Fibroblast of skin of left quadriceps (primary cell): ENCODE measurements at places on chromosomes 16 and 17.
A peak's percentile ranks its signal among the peaks of the same experiment; 100 is the strongest.

DNA sequence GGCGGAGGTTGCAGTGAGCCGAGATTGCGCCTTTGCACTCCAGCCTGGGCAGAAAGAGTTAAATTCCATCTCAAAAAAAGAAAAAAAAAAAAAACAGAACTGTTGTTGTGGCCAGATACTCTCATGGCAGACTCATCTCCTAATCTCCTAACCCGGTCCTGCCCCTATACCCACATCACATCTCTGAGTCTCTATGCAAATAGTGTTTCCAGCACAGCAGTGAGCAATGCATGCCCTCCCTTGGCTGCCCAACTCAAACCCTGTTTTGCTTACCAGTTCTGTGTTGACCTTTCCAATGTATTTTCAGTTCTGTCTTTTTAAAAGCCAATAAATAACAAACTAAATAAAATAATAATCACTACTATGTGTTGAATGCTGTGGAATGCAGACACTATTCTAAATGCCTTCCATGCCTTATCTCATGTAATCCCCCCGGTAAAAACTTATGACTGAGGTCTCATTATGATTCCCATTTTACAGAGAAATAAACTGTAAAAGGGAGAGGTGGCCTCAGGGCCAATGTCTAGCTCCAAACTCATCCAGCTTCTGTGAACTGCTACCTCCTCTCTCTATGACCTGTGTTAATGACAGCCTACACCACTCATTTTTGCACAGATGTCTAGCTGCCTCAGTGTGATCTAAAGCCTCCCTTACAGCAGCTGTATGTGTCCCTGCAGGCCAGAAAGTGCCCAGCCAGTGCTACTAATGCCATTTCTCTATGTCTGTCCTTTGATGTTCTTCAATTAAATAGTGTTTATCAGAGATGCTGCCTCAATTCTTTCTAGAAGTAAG is 289.8 kb downstream of the HS3ST3B1 start:
- no peak for DNase-seq

DNA sequence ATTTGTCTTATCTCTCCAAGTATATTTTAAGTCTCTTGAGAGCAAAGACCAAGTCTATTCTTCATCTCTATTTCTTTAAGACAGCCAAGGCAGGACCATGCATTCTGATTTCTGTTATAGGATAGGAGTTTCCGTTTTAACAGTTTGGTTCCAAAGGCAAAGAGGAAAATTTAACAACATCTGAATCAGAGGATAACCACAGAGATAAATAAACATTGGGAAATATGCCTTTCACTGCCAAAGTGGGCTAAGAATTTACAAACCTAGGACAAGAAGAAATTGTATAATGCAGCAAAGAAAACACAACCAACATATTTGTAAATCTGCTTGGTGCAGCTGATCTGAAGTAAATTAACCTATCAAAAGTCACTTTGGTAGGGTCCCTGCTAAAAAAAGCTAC is 37.7 kb downstream of the USP32 start:
- DNase-seq, result peak; percentile 69

- DNase-seq, result no peak
Observed at GRCh38 chr17:58557981-58558380, 43.5 kb upstream of the MTMR4 start.

- peak; percentile 91 for DNase-seq
Observed at GRCh38 chr17:78879635-78880186, 23.3 kb downstream of the CEP295NL start.

GRCh38 chr17:59402760-59403159 is 71.3 kb downstream of the YPEL2 start:
- no peak for DNase-seq

DNA sequence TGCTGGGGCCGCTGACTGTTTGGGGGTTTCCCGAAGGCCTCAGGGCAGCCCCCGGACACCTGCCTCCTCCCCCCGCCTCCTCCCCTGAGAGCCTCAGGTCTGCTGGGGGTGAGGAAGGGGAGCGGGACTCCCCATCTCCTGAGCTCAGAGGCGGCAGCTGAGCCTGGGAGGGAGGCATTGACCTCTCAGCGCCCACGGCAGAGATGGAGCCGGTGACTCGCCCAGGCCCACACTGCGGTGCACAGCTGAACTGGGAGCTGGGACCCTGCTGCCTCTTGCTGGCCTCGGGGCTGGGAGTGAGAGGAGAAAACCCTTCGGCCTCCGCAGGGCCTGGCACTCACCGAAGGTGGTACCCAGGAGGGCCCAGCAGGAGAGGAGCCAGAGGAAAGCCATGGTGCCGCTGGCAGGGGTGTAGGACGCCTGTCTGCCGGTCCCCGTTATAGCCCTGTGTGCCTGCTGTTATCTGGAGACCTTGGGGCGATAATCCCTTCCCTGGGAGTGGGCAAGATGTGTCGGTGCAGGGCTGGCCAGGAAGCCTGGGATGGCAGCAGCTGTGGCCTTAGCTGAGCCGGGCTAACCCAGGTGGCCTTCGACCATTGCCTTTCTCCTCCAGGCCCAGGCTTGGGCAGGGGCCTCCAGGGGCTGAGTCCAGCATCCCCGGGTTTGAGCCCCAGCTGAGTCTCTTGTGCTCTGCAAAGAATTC is at the start of gene CTRB2:
TSS of gene CTRB2 (minus strand) at position 413 of the 703 bp plus-strand sequence. CDS start at position 393, 20 bp downstream.
- DNase-seq, result no peak

GRCh38 chr16:67279296-67280089 is at the start of gene PLEKHG4:
PLEKHG4 (plus strand) TSS chr16:67279532; CDS start chr16:67280045, 513 bp downstream.
- peak; percentile 50 for DNase-seq

DNA sequence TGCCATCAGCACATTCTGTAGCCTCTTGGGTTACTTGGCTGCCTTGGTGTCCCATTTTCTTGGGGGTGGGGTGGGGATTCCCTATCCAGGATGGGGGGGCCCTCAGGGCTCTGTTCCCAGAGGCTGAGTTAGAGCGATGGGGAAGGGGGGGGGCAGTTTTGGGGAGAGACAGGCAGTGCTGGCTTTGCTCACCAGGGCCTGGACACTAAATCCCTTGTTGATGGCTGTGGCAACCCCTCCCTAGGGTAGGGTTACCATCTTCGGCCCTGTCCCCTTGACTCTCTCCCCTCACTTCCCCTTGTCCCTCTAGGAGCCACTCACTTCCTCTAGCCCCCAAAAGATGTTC is 660 bp upstream of the ATP2A1 start:
- no peak for DNase-seq

DNA sequence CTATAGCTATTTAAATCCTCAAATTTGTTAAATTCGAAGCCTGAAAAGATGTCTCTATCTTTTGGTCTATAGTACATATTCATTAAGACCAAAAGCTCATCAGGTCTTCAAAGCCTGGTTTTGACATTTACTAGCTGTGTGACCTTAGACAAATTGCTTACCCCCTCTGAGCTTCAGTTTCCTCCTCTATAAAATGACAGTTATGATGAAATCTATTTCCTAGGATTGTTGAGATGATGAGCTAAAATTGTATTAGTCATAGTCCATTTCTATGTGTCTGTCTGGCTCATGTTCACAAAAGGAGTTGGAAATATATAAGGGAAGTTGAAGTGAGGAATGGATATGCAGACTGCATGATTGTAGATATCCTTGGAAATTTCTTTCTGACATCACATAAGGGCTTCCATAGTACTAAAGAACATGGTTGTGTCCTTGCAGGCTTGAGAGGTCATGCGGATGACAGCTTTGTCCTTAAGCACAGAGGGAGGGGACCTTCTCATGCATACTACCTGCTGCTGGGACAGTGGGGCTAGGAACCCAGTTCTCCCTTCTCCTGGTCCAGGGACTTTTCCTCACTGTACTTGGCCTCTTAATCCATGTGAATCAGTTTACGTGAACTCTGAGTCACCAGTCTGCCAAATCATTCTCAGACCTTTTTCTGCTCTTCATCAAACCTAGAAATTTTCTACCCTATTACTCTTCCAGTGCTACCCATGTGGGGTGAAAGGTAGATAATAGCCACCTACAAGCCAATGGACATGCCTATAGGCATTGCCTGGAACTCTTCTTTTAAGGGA is 487.5 kb upstream of the SALL1 start:
- no peak for DNase-seq

- DNase-seq, result no peak
Observed at GRCh38 chr17:62782730-62783270, 25.3 kb downstream of the MARCHF10 start.

- DNase-seq, result no peak
Observed at GRCh38 chr17:75488693-75489510, 26.4 kb downstream of the CASKIN2 start.

- peak; percentile 13 for DNase-seq
Observed at GRCh38 chr16:62190426-62190825, 154.2 kb upstream of the CDH8 start.

GRCh38 chr17:78748730-78749317 is 33.2 kb downstream of the CYTH1 start:
- DNase-seq, result no peak

DNA sequence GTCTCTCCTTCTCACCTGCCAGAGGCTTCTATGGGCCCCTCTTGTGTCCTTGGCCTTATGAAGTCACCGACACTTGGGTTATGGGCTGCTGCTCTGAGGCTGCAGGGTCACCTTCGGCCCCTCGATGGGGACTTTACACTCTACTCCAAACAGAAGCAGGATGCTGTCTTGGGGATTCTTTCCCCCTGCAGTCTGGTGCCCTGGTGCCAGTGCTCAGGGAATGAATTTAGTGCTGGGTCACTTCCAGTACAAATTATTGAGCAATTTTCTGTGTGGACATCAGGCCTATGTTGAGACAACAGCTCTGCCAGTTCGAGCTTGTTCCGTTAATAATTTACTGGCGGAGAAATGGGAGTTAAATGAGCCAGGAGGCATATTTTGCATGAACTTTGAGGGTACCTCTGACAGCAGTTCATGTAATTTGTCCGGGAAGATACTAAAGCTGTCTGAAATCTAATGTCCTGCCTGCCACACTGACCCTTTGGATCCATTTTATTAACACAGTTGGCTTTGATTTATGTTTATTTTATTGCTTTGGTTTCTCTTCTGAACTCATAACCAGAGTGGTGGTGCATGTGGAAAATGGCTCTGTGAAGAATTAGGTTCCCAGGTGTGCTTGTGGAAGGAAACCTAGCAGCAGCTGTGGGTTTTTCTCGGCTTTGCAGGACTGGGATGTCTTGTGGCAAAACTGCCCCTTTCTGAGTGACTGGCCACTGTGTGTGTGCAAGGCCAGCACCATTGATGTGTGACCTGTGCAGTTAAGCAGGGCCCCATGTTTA is 34.1 kb upstream of the DHX8 start:
- DNase-seq, result no peak

- DNase-seq, result no peak
Observed at GRCh38 chr16:10817963-10818941, at the start of gene TVP23A. TVP23A (minus strand) TSS chr16:10818794; CDS start chr16:10818493, 301 bp downstream.

- no peak for DNase-seq
Observed at GRCh38 chr17:37446027-37446426, 39.3 kb downstream of the TADA2A start.

- DNase-seq, result no peak
Observed at GRCh38 chr17:76969598-76970172, 101.5 kb downstream of the MGAT5B start.

- DNase-seq, result no peak
Observed at GRCh38 chr17:33964344-33964979, 290.6 kb upstream of the CCL2 start.

DNA sequence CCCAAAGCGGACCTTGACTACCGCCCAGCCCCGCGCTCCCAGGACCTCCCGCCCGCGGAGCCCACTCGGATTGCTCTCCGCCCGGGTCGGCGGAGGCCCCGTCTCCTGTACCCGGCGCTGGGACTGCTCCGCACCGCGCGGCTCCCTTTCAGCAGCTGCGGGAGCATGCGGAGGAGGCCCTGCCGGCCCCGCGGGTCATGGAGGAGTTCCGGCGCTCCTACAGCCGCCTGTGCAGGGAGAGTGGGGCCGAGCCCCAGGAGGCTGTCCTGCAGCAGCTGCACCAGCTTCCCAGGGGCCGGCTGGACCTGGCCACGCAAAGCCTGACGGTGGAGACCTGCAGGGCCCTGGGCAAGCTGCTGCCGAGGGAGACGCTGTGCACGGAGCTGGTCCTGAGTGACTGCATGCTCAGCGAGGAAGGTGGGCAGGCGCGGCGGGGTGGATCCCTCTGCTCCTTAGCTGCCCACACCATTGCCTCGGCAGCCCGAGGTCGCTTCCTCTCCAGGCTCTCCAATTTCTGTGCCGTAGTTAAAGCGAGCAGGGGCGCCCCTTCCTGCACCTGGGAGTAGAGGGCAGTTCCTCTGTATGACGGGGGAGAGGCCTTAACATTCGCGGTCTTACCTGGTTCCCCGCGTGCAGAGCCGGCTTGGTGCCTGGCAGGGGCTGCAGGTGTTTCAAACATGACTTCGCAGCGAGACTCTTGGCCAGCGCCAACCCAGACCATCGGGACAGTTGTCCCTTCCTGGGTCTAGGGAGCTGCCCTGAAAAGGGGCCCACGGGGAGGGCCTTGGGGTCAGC is 539 bp downstream of the LRRC45 start:
- DNase-seq, result no peak

GRCh38 chr16:75097941-75098901 is 18.4 kb downstream of the LDHD start:
- no peak for DNase-seq

GRCh38 chr17:50154604-50155003 is 4.1 kb upstream of the PPP1R9B start:
- no peak for DNase-seq

GRCh38 chr16:88870608-88871348 is 4.3 kb upstream of the PABPN1L start:
- DNase-seq, result no peak

- peak; percentile 30 for DNase-seq
Observed at GRCh38 chr17:66829386-66829864, 5.5 kb upstream of the CACNG5 start.

DNA sequence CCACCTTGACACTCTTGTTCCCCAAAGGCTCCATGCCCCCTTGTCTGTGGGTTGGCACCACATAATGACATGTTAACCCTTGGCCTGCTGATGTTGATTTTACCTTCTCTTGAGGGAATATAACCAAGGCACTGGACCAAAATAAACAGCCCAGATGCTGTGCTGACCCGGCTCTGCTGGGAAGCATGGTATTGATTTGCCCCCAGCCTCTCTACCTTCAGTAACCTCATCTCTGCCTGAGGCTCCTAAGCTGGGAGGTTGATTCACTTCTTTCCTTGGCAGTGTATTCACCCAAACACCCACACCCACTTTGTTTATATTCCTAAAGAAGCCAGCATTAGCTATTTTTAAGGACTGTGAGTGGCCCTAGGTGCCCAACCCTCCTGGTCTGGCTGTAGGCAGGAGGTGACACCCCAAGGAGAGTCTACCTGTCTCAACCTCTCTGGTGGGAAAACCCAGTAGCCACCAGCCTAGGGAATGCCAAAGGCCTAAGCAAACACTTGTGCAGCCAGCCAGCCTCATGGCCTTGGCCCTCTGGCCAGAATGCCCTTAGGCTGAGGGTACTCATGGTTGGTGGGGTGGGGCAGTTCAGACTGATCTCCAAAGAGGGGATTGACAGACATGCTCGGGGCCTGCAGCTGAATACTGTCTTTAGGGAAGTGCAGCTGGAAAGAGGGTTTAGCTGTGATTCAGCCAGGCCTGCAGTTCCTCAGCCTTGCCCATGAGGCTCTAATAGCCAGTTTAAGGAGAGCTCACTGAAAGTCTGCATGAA is 42.7 kb downstream of the GNAO1 start:
- no peak for DNase-seq

GRCh38 chr16:18816286-18816685 is 14.9 kb upstream of the ARL6IP1 start:
- DNase-seq, result no peak

GRCh38 chr16:27366687-27367460 is 35.1 kb upstream of the IL21R start:
- DNase-seq, result no peak
